ENCODE measurements at places on chromosomes 3 and 15.

GRCh38 chr3:194399874-194400411 lies 877 bp upstream of the GP5 start:
- DNase-seq: no peak

DNA sequence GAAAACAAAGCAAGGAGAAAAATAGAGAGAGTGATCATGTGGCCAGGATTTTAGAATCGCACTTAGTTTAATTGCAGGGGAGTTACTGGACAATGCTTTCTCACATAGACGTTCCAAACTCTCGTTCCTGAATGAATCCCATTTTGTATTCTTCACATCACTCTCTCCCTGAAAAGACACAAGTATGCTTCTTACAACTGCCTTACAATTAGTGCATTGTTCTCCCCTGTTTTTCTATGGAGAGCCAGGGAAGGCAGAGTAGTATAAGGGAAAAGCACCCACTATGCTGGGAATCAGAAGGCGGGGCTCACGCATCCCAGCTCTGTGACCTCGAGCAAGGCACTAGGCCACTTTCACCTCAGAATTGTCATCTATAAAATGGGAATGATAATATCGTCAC lies 14.4 kb downstream of the TMOD2 start:
- no peak for DNase-seq

DNA sequence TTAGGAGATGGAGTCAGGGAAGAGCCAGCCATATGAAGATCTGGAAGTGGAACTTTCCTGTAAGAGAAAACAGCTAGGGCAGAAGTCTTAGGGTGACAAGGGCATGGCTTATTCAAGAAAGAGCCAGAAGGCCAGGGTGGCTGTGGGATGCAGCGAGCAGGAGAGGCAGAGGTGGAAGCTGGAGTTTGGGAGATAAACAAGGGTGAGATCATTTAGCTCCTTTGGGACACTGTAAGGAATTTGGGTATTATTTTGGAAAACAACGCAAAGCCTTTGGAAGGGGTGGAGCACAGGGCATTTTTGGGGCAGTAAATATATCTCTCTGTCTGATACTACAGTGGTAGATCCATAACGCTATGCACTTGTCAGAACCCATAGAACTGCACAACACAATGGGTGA lies 5.0 kb upstream of the IL16 start:
- DNase-seq: no peak

DNA sequence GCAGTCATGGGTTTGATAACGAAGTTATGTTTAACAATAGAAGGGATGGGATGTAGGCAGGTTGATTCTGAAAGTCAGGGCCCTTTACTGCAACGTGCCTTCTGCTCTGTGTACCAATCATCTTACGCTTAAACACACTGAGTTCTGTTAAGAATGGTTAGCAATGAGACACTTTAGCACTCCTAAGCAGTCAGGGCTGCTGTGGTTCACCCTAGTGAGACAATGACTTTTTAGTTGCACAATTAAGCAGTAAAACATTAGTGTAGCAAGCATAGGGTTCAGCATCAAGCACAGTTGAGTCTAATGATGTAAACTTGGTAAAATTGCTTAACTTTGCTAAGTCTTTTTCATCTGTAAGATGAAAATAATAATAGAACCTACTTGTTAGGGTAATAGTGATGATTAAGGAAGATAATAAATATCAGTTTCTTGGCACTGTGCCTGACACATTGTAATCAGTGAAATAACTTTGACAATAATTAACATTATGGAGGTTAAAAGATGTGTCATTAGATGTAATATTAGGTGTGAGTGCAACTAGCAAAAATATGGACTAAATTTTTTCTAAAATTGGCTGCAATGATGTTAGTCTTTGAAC lies 484.2 kb upstream of the THBS1 start:
- DNase-seq: no peak

- DNase-seq: no peak
Measured at GRCh38 chr3:141386611-141387111, 18.4 kb downstream of the ZBTB38 start.

GRCh38 chr3:89656388-89656787 lies 549.0 kb downstream of the EPHA3 start:
- no peak for DNase-seq

GRCh38 chr3:19221081-19221480 lies 72.8 kb downstream of the KCNH8 start:
- DNase-seq: no peak

DNA sequence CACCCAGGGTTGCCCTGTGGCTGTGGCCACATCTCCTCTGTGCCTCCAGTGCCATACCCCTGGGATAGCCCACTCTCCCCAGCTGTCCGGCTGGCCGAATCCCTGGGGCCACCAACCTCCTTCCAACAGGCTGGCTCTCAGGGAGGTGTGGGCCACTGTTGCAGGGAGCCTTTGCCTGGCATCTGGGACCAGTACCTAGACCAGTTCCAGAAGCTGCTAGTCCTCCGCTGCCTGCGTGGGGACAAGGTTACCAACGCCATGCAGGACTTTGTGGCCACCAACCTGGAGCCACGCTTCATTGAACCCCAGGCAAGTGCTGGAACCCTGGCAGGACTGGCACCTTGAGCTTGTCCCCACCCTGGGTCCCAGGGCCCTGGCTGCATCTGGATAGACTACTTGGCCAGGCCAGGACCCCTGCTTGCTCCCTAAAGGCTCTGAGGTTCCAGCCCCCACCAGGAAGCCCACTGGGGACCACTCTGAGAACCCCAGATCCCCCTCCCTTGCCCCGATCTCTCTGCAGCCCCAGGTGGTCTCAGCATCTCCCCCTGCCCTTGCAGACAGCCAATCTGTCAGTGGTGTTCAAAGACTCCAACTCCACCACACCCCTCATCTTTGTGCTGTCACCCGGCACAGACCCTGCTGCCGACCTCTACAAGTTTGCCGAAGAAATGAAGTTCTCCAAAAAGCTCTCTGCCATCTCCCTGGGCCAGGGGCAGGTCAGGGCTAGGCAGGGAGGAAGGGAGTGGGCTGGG lies 50.0 kb downstream of the SEMA3G start:
- no peak for DNase-seq

GRCh38 chr3:138799822-138800221 lies 34.9 kb downstream of the PIK3CB start:
- DNase-seq: no peak

GRCh38 chr15:85924088-85924487 lies 129.4 kb upstream of the KLHL25 start:
- no peak for DNase-seq

DNA sequence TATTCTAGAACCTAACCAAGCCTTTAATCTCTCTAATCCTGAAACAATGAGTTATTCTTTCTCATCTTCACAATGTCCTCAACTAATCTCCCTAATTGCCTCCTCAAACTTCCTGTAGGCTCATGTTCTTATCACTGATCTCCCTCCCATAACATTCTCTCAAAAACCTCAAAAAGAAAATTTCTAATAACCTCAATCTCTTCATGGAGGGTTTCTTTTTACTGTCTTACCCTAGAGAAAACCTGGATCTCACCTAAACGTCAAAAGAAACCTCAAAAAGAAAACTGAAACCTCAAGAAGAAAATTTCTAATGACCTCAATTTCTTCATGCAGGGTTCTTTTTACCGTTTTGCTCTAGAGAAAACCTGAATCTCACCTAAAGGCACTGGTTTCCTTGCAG lies 150.2 kb downstream of the GSK3B start:
- DNase-seq: no peak

DNA sequence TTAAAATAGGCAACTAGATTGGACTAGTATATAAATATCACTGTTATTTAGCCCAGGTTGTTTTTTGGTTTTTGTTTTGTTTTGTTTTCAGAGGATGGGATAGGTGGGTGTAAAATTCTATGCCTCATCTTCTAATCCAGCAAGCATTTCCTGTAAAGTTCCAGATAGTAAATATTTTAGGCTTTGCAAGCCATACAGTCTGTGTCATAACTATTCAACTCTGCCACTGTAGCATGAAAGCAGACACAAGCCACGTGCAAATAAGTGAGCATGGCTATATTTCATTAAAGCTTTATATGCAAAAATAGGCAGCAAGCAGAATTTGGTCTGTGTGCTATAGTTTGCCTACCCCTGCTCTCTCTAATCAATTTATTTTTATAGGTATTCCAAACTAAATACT lies 657.3 kb upstream of the TGFBR2 start:
- no peak for DNase-seq

GRCh38 chr3:25594007-25594502 lies 70.7 kb downstream of the TOP2B start:
- DNase-seq: no peak

DNA sequence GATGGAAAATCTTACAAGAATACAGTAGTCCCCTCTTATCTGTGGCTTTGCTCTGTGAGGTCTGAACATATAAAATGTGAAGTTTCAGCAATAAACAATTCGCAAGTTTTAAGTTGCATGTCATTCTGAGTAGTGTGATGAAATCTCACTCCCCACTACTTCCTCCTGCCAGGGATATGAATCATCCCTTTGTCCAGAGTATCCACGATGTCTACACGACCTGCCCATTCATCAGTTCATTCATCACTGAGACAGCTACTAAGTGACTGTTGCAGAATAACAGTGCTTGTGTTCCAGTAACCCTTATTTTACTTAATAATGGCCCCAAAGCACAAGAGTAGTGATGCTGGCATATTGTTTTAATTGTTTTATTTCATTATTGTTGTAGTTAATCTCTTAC lies 489.2 kb upstream of the UBE2E2 start:
- DNase-seq: no peak

DNA sequence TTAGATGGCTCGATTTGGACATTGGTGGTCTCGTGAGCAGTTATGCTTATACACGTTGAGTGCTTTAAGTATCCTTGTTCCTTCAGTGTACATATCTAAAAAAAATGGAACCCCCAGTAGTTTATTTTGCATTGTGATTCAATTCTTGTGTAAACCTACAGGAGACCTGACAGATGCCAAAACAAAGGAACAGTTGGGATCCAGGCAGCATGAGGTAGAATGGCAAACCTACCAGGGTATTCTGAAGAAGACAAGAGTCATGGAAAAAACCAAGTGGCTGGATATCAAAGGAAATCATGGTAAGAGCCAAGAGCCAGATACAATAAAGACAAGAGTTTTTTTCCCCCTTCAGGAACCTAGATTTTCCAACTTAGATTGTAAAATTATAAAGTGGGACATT lies 2.0 kb downstream of the TMEM62 start:
- no peak for DNase-seq

DNA sequence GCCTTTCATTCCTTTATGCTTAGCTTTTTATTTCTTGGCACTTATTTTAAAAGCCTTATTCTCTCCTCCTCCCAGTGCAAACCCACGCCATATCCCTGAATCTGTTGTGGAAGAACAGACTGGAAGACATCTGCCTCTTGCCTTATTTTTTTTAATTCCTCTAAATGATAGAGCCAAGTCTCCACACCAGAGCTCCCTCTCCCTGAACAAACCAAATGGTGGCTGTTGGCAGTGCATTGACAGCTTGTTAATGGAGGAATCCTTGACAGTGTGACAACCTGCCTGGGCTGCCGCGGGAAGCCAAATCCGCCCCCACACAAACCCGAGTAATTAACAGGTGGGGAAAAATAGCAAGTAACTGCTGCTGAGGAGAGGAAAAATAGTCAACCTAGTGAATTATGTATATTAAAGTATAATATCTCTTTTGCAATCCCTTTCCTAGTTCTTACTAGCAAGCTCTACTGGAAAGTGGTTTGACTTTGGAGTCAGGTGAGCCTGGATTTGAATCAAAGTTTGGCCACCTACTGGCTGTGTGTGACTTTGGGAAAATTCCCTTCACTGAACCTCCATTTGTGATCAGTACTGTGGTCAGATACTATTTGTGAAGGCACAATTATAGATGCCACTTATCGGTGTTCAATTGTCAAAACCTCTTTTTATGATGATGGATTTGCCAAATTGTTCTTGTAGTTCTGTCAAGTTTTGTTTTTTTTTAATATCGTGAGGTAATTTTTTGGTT lies 589.6 kb downstream of the PDCD6IP start:
- DNase-seq: no peak

GRCh38 chr3:62874711-62875557 lies at the start of gene CADPS:
TSS of gene CADPS (minus strand) at chr3:62875416. CDS start at chr3:62875029, 387 bp downstream.
- DNase-seq: no peak

GRCh38 chr3:22933051-22933840 lies 269.9 kb upstream of the UBE2E2 start:
- DNase-seq: no peak

GRCh38 chr15:100903168-100903554 lies 16.0 kb upstream of the LRRK1 start:
- no peak for DNase-seq

- no peak for DNase-seq
Measured at GRCh38 chr3:144660186-144660585, 688.6 kb downstream of the DIPK2A start.

DNA sequence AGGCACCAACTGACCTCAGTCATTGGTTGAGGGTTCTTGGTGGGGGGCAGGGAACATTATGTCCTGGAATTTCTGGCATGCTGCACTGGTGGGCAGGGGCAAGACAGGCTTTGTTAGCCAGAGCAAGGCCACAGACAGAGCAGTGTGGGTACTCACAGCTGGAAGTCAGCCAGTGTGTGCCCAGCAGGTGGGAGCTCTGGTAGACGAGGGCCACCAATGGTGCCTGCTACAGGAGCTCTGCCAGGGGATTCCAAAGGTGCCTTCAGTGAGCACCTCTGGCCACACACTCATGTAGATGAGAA lies 31.3 kb downstream of the CYP8B1 start:
- DNase-seq: no peak

GRCh38 chr3:154356009-154356408 lies 31.7 kb upstream of the DHX36 start:
- no peak for DNase-seq

DNA sequence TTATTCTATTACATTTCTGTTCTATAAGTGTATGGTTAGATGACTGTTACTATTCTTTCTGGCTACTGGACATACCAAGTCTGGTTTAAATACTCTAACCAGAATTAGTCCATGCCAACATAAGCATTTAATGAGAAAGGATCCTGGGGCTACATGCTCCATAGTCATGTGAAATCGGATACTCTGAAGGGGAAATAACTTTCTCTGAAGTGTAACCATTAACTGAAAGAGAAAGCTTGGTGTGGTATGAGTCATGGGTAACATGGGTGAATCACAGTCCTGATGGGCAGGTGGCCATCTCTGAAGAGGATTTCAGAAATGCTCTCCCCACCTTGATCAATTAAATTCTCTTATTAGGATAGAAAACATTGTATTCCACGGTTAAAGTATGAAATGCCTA lies 69.4 kb downstream of the FHIT start:
- no peak for DNase-seq
